ENCODE measurements at places on chromosomes 1 and 21.
A peak's percentile ranks its signal among the peaks of the same experiment; 100 is the strongest.

DNA sequence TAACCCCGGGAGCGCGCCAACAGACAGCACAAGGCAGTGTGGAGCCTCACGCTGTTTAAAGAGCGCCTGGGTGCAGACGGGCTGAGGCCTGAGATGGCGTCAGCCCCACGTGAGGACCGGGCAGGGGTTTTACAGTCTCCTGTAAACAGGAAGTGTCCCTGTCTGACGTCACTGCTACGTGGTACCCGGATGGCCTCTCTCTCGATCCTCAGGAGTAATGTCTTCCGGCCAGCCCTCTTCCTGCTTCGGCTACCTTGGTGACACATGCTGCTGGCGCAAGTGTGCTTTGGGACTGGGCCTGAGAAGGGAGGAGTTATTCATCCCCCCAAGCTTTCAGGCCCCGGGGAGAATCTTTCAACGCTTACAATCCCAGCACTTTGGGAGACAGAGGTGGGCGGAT, 41.2 kb downstream of the CNST start:
- DNase-seq: no peak

GRCh38 chr1:24189528-24189927, 2.4 kb upstream of the IFNLR1 start:
- no peak for DNase-seq

DNA sequence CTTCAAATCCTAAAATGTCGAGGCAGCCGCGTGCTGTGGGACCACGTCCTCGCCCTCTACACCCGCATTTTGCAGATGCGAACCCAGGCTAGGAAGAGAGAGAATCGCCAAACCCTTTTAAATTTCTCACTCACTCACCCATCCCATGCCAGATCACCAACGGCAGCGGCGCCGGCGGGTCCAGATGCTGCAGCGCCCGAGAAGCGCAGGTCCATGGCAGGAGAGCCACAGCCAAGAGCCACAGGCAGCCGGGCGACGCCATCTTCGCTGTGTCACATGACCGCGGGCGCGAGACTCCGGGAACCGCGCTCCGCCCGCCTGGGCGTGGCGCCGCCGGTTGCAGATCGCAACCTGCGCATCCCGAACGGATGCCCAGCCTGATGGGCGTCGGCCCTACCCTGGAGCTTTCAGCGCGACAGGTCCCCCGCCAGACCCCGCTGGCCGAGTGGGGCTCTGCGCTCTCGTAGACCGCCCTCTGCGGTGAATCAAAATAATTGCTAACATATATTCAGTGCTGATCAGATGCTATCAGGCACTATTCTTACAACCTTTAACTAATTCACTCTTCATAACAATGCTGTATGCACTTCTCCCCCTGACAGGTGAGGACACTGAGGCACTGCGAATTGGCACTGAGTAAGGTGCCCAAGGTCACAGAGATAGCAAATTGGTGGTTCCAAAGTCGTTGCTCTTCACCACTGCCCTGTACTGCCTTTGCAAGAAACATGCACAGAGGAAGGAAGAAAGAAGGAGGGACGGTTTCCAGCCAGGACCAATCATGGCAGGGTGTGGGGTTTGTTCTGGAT, at the start of gene PPT1:
PPT1 (minus strand) TSS at position 276 of the 806 bp plus-strand sequence; CDS start at position 262, 14 bp downstream.
- DNase-seq: peak; percentile 75

DNA sequence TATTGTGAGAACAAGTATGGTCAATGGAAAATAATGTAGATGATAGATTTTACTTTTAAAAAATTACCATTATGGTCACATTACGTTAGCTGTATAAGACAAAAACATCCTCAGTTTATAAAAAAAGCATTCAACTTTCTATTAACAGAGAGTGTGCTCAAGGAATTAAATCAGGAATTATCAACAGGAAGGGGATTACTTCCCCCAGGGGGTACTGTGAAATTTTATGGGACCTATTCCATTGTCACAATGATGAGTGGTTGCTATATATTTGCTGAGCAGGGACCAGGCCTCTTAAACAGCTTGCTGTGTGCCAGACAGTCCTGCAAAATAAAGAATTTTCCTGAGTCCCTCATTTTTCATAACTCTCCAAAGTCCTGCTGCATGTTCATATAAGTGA, 21.2 kb downstream of the JAM2 start:
- DNase-seq: no peak

DNA sequence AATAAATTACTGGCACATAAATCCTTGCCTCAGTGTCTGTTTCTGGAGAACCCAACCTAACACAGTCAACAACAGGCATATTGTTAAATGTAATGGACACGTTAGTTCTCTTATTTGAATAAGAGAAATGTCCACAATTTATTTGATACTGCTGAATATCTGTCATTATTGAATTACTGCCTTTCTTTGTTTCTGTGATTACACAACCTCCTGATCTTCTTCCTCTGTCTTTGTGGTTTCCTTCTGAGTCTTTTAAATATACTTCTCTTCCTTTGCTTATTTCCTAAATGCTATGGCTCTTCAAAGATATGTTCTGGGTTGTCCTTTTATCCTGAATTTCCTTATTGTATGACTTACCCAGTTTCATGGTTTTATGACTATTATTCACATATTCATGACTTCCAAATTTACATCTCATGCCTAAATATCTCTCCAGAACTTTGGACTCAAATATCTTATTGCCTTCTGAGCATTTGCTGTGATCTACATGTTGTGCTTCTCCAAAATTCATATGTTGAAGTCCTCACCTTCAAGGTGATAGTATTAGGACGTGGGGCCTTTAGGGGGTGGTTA, 39.9 kb downstream of the MSH4 start:
- no peak for DNase-seq

- no peak for DNase-seq
Observed at GRCh38 chr1:116001739-116002487, 25.6 kb downstream of the SLC22A15 start.

GRCh38 chr1:45526135-45526644, 4.5 kb upstream of the PRDX1 start:
- DNase-seq: no peak

DNA sequence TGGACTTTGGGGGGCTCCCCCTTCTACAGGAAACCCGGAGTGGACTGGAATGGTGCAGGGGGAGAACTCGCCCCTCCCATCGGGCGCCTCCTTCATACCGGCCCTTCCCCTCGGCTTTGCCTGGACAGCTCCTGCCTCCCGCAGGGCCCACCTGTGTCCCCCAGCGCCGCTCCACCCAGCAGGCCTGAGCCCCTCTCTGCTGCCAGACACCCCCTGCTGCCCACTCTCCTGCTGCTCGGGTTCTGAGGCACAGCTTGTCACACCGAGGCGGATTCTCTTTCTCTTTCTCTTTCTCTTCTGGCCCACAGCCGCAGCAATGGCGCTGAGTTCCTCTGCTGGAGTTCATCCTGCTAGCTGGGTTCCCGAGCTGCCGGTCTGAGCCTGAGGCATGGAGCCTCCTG, at the start of gene TNFRSF14:
TNFRSF14 (plus strand) TSS at position 95 of the 401 bp plus-strand sequence; CDS start at position 389, 294 bp downstream.
- DNase-seq: peak; percentile 65

DNA sequence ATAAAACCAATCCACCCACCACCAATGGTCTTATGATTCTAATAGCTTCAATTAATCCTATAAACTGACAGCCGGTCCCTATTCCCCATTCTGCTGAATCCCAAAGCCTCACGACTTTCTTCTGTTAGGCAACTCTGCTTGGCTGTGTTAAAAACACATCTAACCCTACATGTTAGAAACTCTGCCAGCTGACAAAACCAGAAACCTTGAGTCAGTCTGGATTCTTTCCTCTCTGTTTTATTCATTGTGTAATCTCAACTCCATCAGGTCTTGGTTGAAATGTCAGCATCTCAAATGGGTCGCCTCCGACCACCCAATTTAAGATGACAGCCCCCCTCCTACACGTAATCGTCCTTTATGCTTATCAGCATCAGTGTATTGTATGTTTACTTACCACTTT, 312.1 kb downstream of the DISC1 start:
- no peak for DNase-seq

GRCh38 chr1:76268341-76268740, 193.8 kb downstream of the ST6GALNAC3 start:
- no peak for DNase-seq

GRCh38 chr1:182080955-182081582, 19.6 kb upstream of the ZNF648 start:
- peak; percentile 28 for DNase-seq

- peak; percentile 67 for DNase-seq
Observed at GRCh38 chr1:93566227-93566626, 115.4 kb downstream of the BCAR3 start.
